M059J (cell line): ENCODE measurements at places on chromosomes 6 and 20. TPM values are rescaled to one million over a fixed set of nuclear protein-coding genes. Genes with fewer than 3 reads are reported as not detected.

Gene MAS1
- total RNA-seq: not detected in 2 replicates

- DNase-seq: no peak
Observed at GRCh38 chr20:58090161-58090560, 138.3 kb downstream of the ANKRD60 start.

DNA sequence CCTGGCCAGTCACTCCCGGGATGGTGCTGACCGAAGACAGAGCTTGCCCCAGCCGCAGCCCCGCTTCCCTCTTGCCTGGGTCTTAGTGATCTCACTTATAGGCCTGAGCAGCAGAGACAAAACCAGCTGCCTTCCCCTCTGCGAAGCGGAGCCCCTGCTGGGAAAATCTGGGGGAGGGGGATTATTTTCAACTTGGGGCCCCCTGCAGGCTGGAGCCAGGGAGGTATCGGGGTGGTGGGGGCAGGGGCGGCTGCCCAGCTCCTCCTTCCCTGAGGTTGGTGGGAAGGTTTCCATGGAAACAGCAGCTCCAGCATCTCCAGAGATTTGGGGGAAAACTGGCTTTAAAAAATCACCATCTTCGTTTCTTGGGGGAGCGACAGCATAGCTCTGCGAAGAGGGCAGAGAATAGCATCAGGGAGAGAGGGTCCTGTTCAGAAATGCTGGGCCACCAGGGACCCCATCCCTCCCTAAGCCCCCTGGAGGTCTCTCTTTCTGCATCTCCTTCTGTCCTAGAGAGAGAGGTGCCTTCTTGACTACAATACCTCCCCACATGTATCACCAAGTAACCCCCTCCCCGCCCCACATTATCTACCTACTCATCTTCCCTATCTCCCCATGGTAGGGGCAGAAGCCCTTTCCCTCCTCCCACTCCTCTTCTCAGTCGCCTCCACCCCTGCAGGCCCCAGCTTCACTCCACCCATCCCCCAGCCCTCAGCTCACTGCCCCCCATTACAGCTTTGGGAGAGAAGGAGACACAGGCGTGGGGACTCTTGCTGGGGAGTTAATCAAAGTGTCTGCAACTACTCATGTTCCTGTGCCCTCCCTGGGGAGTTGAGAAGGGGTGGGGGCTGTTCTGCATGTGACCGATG lies 88.4 kb upstream of the CCDC167 start:
- no peak for DNase-seq

DNA sequence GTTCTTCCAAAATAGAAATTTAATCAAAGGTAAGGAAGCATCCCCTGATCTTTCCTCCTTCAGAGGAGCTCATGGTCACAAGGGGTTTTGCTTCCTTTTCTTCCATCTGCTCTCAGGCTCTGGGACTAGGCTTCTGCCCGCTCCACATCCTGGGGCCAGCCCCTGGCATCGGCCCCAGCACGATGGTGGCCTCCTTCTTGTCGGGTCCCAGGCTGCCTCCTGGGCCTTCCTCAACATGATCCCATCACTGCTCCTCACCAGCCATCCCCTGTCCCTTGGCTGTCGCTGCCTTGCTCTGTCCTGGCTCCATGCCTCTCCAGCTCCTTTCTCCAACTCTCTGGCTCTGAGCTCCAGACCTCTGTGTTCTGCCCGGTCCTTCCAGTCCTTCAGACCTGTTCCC lies 4.1 kb downstream of the PHACTR3 start:
- no peak for DNase-seq

Gene PARD6B
- total RNA-seq: 9.4 and 16.6 TPM in 2 replicates

Gene ULBP3
- 3.3 and 10.5 TPM in 2 replicates for total RNA-seq
